ENCODE measurements at places on chromosomes 4 and X.

DNA sequence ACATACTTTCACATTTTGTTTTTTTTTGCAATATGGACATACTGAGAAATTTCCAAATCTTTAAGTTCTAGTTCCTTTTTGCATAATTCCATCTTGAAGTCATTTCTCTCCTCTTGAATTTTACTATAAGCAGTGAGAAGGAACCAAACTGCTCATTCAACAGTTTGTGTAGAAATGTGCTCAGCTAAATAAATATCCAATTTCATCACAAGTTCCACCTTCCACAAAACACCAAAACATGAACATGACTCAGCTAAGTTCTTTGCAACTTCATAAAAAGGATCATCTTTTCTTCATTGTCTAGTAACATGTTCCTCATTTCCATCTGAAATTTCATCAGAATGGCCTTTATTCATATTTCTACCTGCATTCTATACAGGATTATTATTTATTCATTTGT, 77.3 kb upstream of the FGF13 start:
- no peak for DNase-seq

GRCh38 chrX:1401611-1402430, 9.9 kb upstream of the SLC25A6 start:
- DNase-seq: no peak

DNA sequence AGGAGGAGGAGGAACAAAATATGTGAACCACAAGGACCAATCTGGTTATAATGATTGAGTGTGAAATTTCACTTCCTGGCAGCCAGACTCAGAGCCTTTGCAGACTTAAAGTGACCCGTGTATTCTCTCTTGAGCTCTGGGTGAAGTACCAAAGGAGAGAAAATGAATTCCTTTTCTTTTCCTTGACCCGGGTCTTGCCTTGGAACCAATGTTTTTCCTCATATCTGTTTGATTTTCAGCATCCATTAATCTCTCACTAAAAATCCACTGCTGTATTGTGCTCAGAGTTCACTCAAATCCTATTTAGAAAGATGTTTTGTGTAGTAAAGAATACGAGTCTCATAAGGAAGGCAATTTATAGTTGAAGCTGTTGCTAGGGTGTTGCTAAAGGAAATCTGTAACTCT, 78.3 kb upstream of the C1QTNF7 start:
- DNase-seq: no peak

DNA sequence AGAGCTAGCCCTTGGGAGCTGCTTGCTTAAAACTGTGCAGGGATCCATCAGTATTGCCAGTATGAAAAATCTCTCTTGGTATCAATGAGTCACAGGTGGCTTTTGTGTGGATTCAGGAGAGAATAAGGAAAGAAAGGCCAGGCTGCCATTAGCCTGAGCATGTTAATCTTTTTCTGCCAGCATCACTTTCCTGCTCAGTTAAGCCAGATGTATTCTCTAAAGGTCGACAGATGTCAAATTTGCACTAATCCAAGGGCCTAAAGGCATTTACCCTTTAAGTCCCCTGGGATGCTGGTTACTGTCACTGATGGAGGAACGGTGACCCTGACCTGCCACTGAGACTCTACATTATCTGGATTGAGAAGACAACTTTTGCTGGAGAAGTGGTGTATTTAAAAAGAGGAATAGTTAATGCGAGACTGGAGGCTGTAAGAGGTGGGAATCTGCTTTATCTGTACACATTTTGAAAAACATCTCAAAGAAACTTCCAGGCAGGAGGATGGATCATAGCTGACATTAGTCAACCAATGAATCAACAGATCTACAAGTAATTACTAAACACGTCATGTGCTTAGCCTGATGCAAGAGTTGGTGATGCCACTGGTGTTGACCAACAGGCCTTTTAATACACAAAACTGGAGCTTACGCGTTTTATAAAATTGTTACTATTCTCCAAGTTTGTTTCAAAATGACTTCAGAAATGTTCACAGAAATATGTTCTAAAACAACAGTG, 241.4 kb upstream of the ANXA3 start:
- no peak for DNase-seq

DNA sequence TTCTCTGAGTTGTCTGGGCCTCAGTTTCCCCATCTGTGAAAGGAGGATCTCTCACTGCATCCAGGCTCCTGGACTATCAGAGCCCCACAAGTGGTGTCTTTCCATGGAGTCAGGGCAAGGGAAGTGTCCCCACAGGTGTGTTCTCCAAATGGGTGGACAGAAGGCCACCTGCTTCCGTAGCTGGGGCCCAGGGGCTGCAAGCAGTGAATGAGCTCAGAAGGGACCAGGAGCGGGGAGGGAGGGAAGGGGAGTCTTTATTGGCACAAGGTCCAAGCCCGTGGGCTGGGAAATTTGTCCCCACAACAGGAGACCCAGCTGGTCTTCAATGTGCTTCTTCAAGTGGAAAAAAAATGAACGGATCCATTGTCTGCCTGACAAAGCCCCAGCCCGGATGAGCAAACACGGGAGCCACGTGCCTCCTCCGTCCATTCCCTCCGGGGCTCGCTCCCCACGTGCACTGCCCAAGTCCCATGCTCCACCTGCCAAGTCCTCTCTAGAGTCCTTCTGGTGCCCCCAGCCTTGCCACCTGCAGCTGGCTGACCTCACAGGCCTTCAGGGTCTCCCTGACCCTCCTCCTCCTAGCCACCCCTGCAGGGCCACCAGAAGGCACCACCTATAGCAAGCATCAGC, 72.0 kb downstream of the JAKMIP1 start:
- no peak for DNase-seq

DNA sequence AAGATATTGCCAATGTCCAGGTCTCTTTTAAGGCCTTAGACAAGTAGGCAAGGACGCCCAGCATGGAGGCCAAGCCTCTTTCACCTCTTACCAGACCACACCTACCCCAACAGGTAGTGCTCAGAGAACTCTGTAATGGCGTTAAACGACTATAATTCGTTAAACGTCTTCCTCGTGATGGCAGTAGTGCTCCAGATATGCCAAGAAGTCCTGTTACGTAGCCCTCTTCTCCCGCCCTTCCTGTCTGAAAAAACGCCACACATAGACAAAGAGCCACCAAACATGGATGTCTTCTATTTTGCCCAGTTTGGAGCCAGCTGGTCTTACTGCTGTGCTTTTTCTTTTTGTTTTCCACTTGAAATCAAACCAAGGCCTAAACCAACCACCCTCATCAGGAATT, 190.7 kb downstream of the OR13H1 start:
- no peak for DNase-seq

- DNase-seq: no peak
These were observed 66.2 kb downstream of the IL15 start for GRCh38 chr4:141702472-141703182.

GRCh38 chrX:14920196-14920595, 47.0 kb downstream of the MOSPD2 start:
- DNase-seq: no peak

DNA sequence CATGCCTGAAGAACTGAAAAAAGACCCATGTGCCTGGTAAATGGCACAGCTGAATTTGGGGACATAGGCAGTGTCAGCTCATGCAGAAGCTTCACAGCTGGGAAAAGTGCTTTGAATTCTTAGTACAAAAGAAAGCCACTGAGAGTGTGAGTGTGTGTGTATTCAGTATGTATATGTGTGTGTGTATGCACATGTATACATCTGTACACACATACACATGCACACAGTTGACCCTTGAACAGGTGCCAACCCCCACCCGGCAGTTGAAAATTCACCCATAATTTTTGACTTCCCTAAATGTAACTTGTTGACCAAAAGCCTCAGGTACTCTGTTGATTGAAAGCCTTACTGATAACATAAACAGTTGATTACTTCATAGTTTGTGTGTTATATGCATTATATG, 49.5 kb upstream of the ENPP6 start:
- DNase-seq: no peak

DNA sequence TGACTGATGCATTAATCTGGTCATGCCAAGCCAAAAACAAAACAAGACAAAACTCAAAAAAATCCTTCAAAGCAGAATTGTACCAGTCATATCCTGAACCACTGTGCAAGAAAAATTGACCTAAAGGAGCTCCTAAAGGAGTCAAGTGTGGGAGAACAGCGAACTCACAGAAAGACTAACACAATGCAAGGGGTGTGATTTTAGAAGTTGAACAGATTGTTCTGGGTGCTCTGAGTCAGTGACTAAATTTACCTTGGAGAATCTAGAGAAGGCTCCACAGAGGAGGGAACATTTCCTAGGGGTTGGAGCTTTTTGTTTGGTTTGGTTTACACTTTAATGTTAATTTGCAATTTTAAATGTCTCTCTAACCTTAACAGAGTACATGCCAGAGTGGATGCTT, 48.9 kb upstream of the PHF8 start:
- no peak for DNase-seq

DNA sequence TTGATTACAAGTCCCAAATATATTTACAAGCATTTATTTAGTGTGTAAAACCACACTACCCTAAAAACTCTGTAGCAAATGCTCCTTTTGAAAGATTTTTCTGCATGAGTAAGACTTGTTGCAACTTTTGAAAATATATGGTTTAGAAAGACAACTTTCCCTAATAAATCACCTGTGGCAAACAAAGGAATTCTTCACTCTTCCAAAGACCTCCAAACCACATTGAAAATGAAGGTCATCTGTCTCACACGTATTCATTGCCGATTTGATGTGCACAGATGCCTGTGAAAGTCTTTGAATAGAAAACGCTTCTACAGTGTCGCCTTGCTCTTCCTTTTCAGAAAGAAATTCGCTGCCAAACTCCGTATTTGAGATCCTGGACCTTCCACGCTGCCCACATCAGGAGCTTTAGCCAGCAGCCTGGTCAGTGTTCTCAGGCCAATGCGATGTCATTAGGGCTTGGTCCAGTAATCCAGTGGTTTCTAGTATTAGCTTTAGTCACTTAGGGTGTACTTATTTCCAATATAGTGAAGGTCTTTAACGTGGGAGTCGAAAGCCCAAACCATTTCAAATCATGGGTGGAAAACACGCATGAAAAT, 22.2 kb downstream of the SPINK2 start:
- no peak for DNase-seq

- DNase-seq: no peak
These were observed 151.2 kb upstream of the TLL1 start for GRCh38 chr4:165721815-165722214.

DNA sequence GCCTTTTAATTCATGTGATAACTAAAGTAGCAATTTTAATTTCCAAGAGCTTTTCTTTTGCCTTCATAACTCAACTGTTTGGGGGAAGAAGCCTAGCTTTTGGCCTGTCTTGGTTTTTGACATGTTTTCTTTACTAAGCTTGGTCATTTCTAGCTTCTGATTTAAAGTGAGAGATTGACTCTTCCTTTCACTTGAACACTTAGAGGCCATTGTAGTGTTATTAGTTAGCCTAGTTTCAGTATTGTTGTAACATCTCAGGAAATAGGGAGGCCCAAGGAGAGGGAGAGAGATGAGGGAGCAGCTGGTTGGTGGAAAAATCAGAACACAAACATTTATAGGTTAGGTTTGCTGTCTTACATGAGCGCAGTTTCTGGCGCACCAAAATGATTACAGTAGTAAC, 44.8 kb downstream of the DCLK2 start:
- DNase-seq: no peak

DNA sequence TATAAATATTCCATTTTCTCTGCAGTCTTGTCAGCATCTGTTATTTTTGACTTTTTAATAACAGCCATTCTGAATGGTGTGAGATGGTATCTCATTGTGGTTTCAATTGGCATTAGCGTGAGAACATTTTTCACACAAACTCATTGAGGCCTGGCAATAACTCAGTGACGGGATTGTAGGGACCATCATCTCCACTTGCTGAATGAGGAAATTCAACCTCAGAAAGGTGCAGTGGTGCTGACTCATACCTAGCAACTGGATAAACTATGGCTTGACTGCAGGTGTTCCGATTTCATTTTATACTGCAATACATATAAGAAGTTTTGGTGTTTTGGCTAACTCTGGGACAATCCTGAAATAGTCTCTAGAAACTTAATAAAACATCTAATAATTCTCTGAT, 88.3 kb upstream of the DDIT4L start:
- DNase-seq: no peak

GRCh38 chr4:144817081-144817480, 171.1 kb downstream of the HHIP start:
- DNase-seq: no peak

- DNase-seq: no peak
These were observed 143.7 kb downstream of the RPA4 start for GRCh38 chrX:97027384-97027922.

DNA sequence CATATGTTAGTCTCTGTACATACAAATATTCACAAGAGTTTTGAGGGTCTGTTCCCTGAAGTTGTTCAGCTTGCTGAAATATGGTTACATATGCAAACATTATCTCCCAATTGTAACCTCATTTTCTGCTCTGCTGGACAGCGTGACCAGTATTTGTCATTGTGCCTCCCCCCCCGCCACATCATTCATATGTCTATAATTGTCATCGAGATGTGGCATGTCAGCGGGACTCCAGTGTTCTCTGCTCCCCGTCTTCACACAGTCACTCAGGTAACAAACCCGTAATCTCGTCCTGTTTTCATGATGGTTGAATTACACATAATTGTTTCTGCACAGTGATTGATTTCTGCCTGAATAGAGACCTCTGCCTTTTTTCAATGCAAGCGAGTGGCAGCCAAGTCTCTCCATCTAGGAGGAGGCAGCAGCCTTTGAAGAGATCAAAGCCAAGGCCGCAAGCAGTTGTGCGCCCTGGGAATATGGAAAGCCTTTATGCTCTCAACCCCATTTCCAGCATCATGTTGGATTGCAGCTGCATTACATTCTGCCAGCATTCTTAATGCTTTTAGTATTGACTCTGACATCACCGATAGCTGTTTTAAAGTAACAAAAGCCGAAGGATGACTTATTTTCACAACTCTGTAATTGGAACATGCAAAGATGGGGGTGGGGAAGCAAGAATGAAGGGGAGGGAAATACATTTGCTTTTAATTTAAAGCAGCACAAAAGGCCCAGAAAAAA, 27.4 kb downstream of the LEF1 start:
- no peak for DNase-seq

- DNase-seq: no peak
These were observed 5.5 kb downstream of the TMEM131L start for GRCh38 chr4:153471698-153472093.

GRCh38 chr4:136078976-136079375, 1453.3 kb downstream of the PCDH18 start:
- DNase-seq: no peak

- no peak for DNase-seq
These were observed 20.7 kb downstream of the HAND2 start for GRCh38 chr4:173509036-173510001.

GRCh38 chrX:16465081-16465876, 184.7 kb upstream of the S100G start:
- no peak for DNase-seq

GRCh38 chr4:187547316-187547715, 448.3 kb upstream of the ZFP42 start:
- no peak for DNase-seq
